ENCODE measurements at places on chromosomes 7 and 10. TPM values are rescaled to one million over a fixed set of nuclear protein-coding genes. Genes with fewer than 3 reads are reported as not detected.

The CALHM1 gene
- total RNA-seq, result not detected

The RPP38 gene
- 16.5 TPM for total RNA-seq

The PRXL2A gene
- total RNA-seq, result 54.9 TPM

The C10orf95 gene
- total RNA-seq, result 1.0 TPM

The CLCN1 gene
- total RNA-seq, result not detected

The TAS2R5 gene
- 1.2 TPM for total RNA-seq

The OR2A7 gene
- 3.4 TPM for total RNA-seq

The C10orf90 gene
- total RNA-seq, result not detected

The OR6B1 gene
- not detected for total RNA-seq

The CYP3A5 gene
- 0.47 TPM for total RNA-seq

- DNase-seq, result no peak
Measured at GRCh38 chr7:36130236-36130945, 22.7 kb upstream of the EEPD1 start.

GRCh38 chr7:43779045-43779812 is 20.7 kb downstream of the BLVRA start:
- no peak for DNase-seq

DNA sequence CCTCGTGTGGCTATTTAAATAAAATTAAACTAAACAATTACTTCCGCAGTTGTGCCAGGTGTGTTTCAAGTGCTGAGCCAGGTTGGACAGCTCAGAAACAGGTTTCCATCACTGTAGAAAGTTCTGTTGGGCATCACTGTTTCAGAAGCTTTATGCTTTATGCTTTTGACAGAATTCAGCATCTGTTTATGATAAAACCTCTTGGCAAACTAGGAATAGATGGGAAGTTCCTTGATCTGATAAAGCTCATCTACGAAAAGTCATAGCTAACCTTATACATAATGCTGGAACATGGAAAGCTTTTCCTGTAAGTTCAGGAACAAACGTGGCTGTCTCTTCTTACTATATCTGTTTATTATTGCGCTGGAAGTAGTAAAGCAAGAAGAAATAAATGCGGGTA is 143.4 kb downstream of the DOCK1 start:
- no peak for DNase-seq

DNA sequence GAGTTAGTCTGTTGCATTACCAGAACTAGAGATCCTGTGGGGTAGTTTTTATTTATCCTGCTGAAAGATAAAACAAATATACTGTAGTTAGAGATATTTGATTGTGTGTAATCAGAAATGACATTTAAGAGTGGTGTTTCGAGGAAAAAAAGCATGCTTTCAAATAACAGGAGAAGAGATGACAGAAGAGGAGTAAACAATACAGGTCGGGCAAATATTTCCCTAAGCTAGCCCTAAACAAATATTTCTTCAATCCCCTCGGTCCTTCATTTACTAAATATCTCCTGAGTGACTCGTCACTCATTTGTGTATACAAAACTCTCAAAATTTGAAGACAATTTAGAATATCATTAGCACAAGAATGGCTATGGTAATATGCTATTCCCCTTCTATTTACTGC is 219.7 kb upstream of the FERD3L start:
- no peak for DNase-seq

GRCh38 chr10:112904000-112904399 is 46.0 kb upstream of the TCF7L2 start:
- DNase-seq, result no peak

GRCh38 chr10:76126607-76127527 is 695.4 kb downstream of the LRMDA start:
- no peak for DNase-seq

GRCh38 chr10:63641799-63642198 is 120.6 kb downstream of the REEP3 start:
- DNase-seq, result no peak

- DNase-seq, result peak; percentile 37
Measured at GRCh38 chr7:158811461-158811860, 17.8 kb downstream of the ESYT2 start.

DNA sequence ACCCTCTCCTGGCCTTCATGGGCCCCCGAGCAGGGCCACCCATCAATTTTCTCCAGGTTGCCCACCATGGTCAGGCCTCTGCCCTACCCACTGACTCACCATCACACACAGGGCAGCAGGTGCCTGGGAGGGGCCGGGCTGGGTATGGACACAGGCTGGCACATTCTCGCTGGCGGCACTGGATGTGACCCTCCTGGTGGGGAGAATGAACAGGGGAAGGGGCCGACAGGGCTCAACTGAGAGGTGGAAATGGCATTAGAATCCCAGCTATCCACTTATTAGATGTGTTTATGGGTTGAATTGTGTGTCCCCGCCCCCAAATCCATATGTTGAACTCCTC is 16.4 kb downstream of the KCP start:
- DNase-seq, result no peak

DNA sequence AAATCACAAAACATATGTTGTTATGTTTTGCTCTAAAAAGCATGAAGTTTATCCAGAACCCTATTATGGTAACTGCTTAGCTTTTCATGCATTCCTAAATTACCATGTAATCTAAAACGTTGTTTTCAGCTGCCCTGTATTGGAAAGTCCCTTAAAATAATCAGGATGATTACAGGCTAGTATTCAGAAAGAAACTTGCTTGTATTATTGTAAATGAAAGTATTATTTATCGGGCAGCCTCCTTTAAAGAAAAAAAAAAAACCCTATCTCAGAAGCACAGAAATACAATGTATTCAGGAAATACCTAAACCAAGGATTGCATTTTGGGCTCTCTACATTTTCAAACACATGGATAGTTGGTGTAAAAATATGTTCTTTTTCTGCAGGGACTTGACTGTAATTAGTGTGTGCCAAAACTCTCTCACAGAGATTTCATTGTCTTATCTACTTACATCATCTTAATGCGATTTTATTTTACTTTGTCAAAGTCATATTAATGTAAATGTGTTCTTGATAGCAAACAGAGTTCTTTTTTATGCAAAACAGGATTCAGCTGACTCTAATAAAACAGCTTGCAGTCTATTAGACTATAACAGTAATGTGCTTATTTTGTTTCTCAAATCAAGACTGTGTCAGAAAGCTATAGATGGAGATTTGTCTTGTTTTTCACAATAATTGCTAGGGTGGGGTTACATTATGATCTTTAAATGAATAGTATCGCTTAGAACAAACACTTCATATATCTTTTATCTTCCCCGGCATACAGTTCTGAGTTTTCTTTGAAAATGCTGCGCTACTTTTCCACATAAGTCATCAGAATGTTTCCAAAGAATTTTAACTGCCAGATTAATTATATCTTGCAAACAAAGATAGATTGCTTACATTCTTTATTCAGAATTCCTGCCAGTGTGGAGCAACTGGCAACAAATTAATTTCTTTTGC is 65.3 kb upstream of the ARID5B start:
- DNase-seq, result no peak
